ENCODE measurements at places on chromosomes 3 and 15. TPM values are rescaled to one million over a fixed set of nuclear protein-coding genes. Genes with fewer than 3 reads are reported as not detected.

KPNA1 gene
- 84.6 TPM for total RNA-seq

SPATA12 gene
- total RNA-seq, result 0.16 TPM

TMC3 gene
- not detected for total RNA-seq

COL6A5 gene
- not detected for total RNA-seq

ERICH6 gene
- total RNA-seq, result not detected

SLC12A8 gene
- total RNA-seq, result 23.3 TPM

C3orf49 gene
- total RNA-seq, result not detected

WDR93 gene
- 0.16 TPM for total RNA-seq

ZNF609 gene
- 30.1 TPM for total RNA-seq

FBN1 gene
- total RNA-seq, result 0.21 TPM
